Activated CD4-positive, alpha-beta T cell treated with anti-CD3 and anti-CD28 coated beads, Interleukin-2, amount 50 U/mL, for 16 hours (primary cell): ENCODE measurements at places on chromosomes 7 and 10.

DNA sequence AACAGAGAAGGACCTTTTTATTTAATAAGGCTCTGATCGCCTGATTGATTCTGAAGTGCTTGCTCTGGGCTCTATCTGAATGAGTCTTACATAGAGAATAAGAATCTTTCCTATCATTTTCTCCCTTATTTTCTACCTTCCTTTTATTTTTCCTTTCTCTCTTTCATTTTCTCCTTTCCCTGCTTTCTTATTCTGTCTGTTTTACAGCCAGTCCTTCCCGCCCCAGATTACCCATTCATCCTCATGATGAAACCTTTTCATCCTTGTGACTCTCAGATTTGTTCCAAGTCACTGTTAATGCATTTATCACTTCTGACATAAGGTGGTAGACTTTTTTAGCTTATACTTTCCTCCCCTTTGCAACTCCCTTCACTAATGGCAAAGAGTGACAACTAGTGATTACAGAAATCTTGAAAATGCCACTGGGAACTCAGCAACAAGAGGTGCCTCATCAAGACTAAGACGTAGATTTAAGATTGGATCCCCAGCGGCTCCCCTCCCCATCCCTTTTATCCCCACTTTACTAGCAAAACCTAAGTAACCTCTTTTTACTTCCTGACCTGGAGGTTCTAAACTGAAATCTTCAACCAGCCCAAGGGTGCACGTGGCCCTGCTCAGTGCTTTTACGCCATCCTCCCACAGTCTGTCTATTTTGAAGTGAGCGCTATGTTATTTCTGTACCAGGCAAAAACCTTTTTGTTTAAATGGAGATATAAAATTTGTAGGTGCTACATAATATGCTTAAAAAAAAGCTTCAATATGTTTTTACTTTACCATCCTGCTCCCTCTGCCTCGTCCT lies 179.8 kb downstream of the DYNC1I1 start:
- DNase-seq, result no peak

DNA sequence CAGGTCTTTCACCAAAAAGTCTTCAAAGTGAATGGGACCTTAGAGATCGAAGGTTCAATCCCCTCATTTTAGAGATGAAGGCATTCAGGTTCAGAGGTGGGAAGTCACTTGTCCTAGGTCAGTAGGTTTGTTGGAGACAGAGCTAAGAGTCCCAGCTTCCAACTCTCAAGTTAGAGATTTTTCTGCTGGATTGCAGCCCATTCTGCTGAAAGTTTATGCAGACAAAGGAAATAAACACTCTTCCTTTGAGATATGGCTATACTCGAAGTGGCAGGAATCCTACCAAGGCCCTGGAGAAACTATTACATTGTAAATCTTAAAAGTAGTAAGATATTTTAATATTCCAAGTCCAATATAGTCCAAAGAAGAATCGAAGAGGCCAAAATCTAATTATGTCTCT lies 64.4 kb downstream of the LYZL1 start:
- no peak for DNase-seq

DNA sequence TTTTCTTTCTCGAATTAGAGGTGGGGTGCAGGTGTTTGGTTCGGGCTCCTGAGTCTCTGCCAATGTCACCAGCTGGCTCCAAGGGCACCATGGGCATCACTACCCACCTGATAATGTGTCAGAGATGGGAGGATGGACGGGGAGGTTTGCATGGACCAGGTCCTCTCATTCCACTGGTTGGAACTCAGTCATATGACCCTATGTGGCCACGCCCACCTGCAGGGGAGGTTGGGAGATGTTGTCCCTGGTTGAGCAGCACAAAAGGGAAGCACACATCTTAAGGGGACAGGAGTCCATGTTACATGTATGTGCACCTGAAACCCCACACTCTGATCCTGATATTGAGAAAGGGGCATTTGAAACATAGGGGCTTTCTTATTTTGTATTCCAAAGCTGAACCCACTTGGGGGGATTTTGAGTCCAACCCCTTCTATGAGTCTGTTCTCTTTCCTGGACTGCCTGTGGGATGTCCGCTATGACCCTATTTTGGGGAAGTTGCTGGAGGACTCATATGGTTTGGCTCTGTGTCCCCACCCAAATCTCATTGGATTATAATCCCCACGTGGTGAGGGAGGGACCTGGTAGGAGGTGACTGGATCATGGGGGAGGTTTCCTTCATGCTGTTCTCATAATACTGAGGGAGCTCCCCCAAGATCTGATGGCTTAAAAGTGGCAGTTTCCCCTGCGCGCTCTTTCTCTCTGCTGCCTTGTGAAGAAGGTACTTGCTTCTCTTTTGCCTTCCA lies 66.9 kb upstream of the BAIAP2L1 start:
- no peak for DNase-seq

GRCh38 chr10:50622706-50623662 lies 772 bp downstream of the SGMS1 start:
- DNase-seq, result peak; percentile 34

GRCh38 chr10:126661356-126661755 lies 9.1 kb downstream of the C10orf90 start:
- no peak for DNase-seq

- peak; percentile 27 for DNase-seq
These were observed 214.4 kb downstream of the CREB5 start for GRCh38 chr7:28626624-28627262.

DNA sequence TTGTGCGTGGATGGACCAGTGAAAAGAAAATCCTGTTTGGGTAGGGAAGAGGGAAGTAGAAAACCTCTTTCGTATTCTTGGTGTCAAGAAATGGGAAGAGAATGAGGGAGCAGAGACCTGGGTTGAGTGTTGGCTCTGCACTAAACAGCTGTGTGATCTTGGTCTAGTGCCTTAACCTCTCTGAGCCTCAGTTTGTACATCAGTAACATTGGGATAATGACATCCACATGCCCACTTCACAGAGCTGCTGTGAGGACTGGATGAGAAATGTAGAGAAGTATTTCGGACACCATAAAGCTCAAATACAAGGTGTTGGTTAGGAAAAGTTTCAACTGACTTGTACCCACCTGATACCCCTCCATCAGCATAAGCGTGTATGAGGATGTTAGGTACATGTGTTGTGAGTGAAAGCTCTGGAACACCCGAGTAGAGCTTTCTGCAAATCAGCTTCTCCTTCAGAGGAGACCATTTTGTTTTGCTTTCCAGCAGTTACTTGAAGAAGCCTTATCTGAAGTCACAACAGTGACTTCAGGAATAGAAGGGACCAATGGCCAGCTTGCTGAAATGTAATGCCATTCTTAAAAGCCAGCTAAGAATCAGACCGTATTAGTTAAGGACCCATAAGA lies 11.2 kb downstream of the TRIM56 start:
- DNase-seq, result no peak

DNA sequence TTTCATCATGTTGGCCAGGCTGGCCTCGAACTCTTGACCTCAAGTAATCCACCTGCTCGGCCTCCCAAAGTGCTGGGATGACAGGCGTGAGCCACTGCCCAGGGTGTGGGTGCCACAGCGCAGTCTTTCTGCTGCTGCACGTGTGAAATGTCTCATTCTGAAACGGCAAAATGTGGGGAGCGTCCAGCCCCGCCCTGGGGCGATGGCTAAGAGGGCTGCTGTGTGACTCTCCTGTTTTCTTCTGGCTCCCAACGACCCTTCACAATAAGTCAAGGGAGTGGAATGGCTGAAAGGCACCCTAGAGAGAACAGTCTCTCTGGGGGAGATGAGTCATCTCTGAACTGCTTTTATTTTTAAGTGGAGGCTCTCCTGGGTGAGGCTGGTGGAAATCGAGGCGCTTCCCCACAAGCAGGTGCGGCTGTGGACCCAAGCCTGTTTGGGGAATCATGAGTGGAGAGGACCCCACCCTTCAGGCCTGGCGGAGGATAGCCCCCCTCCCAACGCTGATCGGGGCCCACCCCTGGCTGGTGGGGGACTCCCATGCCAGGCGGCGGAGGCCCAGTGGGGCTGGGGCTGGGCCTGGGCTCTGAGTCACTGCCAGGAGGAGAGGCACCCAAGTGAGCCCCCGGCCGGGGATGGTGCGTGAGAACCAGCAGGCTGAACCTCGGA lies 18.0 kb downstream of the ADAP1 start:
- DNase-seq, result peak; percentile 82

- no peak for DNase-seq
These were observed 134.6 kb downstream of the JAZF1 start for GRCh38 chr7:28046035-28046434.

DNA sequence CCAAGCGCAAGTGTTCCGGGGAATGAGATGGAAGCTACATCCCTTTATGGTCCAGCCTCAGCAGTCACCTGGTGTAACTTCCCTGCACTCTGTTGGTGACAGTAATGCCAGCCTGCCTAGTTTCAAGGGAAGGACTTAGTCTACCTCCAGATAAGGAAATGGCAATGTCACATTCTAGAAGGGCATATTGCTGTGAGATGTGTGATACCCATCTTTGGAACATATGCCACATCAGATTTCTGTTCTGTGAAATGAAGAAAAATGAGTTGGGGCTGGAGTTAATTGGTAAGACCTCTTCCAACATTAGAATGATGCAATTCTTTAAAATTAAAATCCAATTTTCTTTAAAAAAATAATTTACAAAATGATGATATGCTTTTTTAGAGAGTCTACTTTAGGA lies 212.0 kb downstream of the LRMDA start:
- no peak for DNase-seq

DNA sequence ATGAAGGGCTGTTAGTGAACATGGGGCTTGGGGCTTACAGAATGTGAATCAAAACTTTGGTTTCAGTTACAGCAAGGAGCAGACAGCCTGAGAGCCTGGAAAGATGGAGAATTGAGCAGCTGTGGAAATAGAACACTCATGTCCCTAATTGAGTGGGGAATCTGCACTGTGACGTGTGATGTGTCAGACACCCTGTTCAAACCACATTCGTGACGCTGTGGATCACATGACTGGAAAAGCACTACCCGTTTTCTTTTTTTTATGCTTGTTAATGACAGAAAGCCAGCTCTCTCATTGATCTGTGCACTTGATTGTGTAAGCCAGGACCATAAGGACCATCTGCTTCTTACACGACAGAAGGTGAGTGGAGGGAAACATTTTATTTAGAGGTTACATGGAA lies 15.1 kb upstream of the TBX20 start:
- no peak for DNase-seq

DNA sequence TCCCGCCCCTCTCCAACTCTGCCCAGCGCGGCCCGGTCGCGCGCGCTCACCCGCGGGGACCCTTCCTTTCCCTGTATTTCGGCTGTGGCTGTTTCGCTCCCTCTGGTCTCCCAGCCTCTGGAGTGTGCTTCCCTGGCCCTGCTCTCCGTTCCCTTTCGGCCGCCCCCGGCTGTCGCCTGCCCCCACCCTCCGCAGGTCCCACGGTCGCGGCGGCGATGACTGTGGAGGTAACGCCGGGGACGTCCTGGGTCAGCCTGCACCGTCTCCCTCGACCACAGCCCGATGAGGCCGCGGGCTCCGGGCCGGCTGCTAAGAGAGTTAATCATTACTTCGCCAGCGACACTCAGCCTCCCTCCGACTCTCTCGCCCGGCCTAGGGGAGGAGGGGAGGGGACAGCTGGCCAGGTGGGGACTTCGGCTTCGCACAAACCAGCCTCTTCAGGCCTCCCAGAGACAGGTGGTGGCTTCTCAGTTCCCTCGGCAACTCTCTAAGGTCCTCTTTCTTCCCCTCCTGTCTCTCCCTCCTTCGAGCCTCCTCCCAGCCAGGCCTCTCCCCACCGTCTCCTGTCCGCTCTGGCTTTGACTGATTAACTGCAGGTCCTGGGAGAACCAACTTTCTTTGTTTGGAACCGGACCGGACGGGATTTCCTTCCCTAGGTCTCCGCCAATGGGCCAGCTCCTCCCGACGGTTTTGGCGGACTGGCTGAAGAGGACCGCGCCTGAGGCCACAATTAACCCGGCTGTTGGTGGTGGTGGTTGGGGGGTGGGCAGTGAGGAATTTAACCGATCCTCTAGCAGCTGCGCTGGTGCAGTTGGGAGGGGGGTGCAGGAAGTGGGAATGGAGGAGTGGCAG lies 5.6 kb upstream of the PAX2 start:
- DNase-seq, result no peak
